GM23248 (cell line): ENCODE measurements at places on chromosomes 13 and 19. TPM values are rescaled to one million over a fixed set of nuclear protein-coding genes. Genes with fewer than 3 reads are reported as not detected.
A peak's percentile ranks its signal among the peaks of the same experiment; 100 is the strongest.

Gene KCNK6
- total RNA-seq: 12.1 and 13.7 TPM in 2 replicates

Gene C1QTNF9B
- total RNA-seq: not detected in 2 replicates

Gene ZNF566
- 9.3 and 18.6 TPM in 2 replicates for total RNA-seq

Gene ZNF792
- 1.8 and 3.8 TPM in 2 replicates for total RNA-seq

Gene KATNAL1
- total RNA-seq: 25.8 and 34.8 TPM in 2 replicates

GRCh38 chr19:36054733-36055686 lies at the start of gene WDR62:
Gene WDR62, plus strand, starts transcription at chr19:36054897. Its CDS starts 75 bp downstream, at chr19:36054972.
- peak; percentile 98 for DNase-seq
- H3K36me3 ChIP-seq: no peaks in the 10 kb centered on the region
- H3K4me1 ChIP-seq: peaks cover 5% of the 10 kb centered on the region
- H3K27ac ChIP-seq: peak within 1 kb of the TSS; percentile 91
- peak within 1 kb of the TSS; percentile 86 for H3K4me3 ChIP-seq

GRCh38 chr19:44951179-44952159 lies 3.7 kb upstream of the CLPTM1 start:
- H3K36me3 ChIP-seq: no peaks in the 10 kb centered on the region
- no peak overlapping the region for H3K27ac ChIP-seq
- no peaks in the 10 kb centered on the region for H3K27me3 ChIP-seq
- peak; percentile 86 for DNase-seq
- H3K4me3 ChIP-seq: no peak overlapping the region

GRCh38 chr19:41879670-41880328 lies 2.7 kb downstream of the CD79A start:
- no peaks in the 10 kb centered on the region for H3K36me3 ChIP-seq
- H3K4me1 ChIP-seq: peaks cover 1% of the 10 kb centered on the region; the same call in 1 of the 2 replicates
- no peak overlapping the region for H3K27ac ChIP-seq
- no peak overlapping the region for H3K4me3 ChIP-seq
- no peak for DNase-seq

DNA sequence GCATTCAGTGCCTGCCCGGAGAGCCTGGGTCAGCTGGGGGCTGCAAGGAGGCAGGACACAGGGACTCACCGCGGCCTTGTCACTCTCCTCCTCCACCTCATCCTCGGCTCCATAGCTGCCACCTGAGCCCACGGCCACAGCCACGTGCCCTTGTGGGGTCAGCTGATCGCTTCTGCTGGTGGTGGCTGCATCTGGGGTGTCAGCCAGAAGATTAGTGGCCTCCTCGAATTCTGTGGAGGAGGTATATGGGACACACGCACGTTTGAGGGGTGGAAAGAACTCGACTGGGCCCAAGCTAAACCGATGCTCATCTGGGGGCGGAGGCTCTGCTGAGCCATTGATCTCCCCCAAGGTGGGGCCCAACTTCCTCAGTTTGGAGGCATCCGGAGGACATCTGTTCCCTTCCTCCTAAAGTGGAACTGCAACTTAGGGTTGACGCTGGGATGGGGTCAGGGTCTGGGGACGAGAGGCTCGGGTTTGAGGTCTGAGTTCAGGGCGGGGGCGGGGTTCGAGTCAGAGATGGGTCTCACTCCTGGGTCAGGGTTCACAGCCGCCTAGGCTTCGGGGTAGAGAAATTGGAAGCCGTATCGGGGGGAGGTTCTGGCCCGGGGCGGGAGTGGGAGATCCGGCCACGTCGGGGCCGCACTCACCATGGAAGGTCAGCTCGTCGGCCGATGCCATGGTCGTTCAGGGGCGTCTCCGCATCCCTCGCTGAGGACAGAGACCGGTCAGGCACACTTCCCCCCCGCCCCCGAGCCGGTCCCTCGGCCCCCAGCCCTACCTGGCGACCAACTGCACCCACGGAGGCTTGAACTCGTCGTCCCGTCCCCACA lies 493 bp downstream of the YIPF2 start:
- peak overlapping the region; percentile 50 for H3K27ac ChIP-seq
- H3K36me3 ChIP-seq: peaks cover 7% of the 10 kb centered on the region; the same call in 1 of the 2 replicates
- no peaks in the 10 kb centered on the region for H3K27me3 ChIP-seq
- H3K4me3 ChIP-seq: peak overlapping the region; percentile 88
- peak; percentile 65 for DNase-seq
- peaks cover 5% of the 10 kb centered on the region; the same call in 1 of the 2 replicates for H3K4me1 ChIP-seq

DNA sequence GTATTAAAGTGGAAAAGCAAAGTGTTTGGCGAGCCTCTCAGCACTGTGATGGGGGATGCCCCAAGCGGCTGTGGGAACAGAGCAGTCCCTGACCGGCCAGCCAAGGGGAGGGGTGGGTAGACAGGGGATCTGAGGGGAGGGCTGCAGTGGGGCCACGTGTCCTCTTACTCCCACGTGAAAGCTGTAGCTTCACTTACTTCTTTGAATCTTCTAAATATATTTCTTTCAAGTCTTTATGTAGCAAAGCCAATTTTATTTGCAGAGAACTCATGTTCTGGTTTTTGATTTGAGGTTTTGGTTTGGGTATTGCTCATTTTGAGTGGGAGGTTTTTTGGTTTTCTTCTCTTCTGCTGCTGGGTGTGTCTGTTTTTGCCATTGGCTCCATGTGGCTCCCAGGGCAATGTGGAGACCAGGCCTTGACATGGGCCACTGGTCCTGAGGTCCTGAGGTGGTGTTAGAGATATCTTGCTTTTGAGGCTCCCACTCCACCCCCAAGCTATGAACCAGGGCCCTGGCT lies 17.7 kb upstream of the OVOL3 start:
- H3K27me3 ChIP-seq: no peaks in the 10 kb centered on the region
- no peak overlapping the region for H3K27ac ChIP-seq

DNA sequence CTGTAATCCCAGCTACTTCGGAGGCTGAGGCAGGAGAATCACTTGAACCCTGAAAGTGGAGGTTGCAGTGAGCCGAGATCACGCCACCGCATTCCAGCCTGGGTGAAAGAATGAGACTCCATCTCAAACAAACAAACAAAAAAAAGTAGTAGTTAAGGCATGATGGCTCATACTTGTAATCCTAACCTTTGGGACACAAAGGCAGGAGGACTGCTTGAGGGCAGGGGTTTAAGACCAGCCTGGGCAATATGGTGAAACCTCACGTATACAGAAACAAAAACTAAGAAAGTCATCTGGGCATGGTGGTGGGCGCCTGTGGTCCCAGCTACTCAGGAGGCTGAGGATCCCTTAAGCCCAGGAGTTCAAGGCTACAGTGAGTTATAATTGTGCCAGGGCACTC lies 1.8 kb downstream of the DNMT1 start:
- no peaks in the 10 kb centered on the region for H3K36me3 ChIP-seq
- DNase-seq: no peak
- H3K27ac ChIP-seq: peak overlapping the region; percentile 75
- H3K27me3 ChIP-seq: no peaks in the 10 kb centered on the region
- peak overlapping the region; percentile 94 for H3K4me3 ChIP-seq
- peaks cover 25% of the 10 kb centered on the region for H3K4me1 ChIP-seq

DNA sequence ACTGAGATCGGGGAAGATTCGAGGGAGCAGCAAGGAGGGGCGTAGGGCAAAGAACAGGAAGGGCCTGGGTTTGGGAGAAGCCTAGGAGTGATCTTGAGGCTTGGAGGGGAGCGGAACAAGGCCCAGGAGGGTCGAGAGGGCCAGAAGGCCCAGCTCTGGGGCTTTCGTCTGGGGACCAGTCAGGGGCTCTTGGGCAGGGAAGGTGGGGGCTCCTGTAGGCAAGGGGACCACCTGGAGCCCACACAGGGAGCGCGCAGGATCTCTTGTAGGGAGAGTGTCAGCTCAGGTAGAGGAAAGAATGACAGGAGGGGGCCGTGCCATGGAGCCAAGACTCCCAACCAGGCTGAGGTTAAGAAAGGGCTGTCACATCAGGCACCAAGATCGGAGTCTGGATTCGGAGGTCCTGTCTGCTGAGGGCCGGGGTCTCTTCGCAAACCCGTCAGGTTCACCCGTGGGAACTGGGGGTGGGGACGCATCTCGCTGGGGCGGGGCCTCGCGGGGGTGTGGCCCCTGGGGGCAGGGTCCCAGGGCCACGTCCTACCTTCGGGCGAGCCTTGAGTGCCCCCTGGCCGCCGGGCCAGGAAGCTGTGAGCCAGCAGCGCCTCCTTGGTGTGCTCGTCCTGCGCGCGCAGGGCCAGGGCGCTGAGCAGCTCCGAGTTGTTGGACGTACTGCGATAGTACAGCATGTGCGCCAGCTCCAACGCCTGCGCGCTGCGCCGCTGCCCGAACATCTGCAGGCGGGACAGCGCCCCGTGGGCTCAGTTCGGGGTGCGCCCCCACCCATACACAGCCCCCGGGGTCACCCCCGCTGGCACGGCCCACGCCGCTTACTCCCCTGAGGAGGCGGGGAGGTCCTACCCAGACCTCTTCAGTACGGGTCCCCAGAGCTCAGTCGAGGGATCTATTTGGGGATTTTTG lies 8.4 kb downstream of the EMP3 start:
- H3K27ac ChIP-seq: peak overlapping the region; percentile 34
- H3K27me3 ChIP-seq: no peaks in the 10 kb centered on the region
- H3K36me3 ChIP-seq: peaks cover 7% of the 10 kb centered on the region; the same call in 1 of the 2 replicates
- H3K4me1 ChIP-seq: peaks cover 20% of the 10 kb centered on the region
- peak; percentile 98 for DNase-seq
- H3K4me3 ChIP-seq: peak overlapping the region; percentile 66

- H3K36me3 ChIP-seq: no peaks in the 10 kb centered on the region
- H3K27me3 ChIP-seq: peaks cover 23% of the 10 kb centered on the region; the same call in 1 of the 2 replicates
- no peak overlapping the region for H3K4me3 ChIP-seq
- DNase-seq: no peak
- no peaks in the 10 kb centered on the region for H3K4me1 ChIP-seq
Measured at GRCh38 chr13:99439850-99440604, 61.2 kb upstream of the TM9SF2 start.

DNA sequence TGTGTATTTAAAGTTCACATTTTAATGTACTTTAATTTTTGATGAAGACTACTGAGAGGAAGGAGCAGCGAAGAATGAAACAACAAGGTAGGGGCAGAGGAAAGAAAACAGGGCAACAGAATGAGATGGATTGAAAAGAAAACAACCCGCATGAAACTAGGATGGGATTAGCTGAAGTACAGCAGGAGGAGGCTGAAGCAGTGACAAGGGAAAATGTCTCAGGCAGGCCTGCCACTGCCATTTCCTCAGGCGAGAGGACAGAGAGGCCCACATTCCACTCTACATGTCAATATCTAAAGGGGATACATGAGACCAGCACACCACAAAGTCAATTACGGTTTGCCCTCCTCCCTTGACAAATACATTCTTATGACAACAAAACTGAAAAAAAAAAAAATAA lies 1703.2 kb downstream of the EFNB2 start:
- no peak overlapping the region for H3K4me3 ChIP-seq
- H3K36me3 ChIP-seq: no peaks in the 10 kb centered on the region
- no peaks in the 10 kb centered on the region for H3K27me3 ChIP-seq
- H3K4me1 ChIP-seq: no peaks in the 10 kb centered on the region
- no peak for DNase-seq

DNA sequence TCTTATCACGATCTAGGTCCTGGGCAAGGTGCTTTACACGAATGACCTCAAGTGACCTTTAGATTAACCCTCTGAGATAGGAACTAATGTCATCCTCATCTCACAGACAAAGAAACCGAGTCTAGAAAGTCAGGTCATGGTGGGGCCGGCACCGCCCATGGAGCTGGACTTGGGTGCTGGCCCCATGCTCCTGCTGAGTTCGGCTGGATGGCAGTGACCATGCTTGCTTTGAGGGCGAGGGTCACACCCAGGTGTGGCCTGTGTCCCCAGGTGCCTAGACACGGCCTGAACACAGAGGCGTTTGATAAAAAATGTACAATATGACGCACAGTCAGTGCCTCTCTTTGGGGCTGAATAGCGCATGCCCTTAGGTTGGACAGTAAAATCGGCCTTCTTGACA lies 26.8 kb downstream of the COL4A2 start:
- H3K27ac ChIP-seq: no peak overlapping the region
- peaks cover 39% of the 10 kb centered on the region for H3K4me1 ChIP-seq
- H3K4me3 ChIP-seq: no peak overlapping the region
- no peaks in the 10 kb centered on the region for H3K36me3 ChIP-seq
- DNase-seq: no peak
